ENCODE measurements at places on chromosomes 13 and 19.

GRCh38 chr19:45599286-45599685 lies 2.7 kb downstream of the GPR4 start:
- no peak for DNase-seq

DNA sequence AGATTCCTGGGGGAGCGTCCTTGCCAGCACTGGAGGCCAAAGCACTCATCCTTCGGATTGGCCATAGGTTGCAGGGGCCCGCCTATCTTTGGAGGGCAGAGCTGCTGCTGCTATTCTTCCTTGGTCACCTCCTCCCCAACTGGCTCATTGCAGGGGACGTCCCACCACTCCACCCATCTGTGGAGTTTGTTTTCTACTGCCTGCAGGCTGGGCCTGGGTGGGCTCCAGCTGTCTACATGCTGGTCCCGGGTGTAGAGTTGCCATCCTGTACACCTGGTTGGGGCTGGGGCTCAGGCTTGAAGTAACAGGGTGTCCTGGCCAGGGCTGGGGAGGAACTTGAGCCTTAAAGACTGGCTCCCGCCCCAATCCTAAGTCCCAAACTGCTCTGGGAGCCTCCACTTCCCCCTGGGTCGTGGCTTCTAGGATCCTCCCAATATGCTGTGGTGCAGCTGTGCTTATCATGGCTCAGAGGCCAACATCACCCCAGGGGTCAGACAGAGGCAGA lies 2.1 kb downstream of the RNF225 start:
- no peak for DNase-seq

DNA sequence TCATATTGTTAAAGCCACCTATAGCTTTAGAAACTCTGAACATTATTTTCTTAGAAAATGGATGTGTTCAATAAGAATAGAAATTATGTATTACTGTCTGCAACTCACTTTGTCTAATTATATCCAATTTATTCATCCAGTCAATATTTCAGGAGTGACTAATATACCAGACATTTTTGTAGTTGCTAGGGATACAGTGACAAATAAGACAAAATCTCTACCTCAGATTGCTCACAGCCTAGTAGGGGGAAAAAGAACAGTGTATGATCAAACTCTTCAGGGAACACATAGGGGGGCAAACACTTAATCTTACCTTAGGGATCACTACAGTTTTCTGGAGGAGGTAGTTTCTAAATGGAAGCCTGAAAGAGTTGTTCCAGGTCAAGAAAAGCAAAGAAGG lies 8.6 kb downstream of the BRCA2 start:
- no peak for DNase-seq

GRCh38 chr13:28410096-28410495 lies 84.8 kb downstream of the FLT1 start:
- DNase-seq = no peak

DNA sequence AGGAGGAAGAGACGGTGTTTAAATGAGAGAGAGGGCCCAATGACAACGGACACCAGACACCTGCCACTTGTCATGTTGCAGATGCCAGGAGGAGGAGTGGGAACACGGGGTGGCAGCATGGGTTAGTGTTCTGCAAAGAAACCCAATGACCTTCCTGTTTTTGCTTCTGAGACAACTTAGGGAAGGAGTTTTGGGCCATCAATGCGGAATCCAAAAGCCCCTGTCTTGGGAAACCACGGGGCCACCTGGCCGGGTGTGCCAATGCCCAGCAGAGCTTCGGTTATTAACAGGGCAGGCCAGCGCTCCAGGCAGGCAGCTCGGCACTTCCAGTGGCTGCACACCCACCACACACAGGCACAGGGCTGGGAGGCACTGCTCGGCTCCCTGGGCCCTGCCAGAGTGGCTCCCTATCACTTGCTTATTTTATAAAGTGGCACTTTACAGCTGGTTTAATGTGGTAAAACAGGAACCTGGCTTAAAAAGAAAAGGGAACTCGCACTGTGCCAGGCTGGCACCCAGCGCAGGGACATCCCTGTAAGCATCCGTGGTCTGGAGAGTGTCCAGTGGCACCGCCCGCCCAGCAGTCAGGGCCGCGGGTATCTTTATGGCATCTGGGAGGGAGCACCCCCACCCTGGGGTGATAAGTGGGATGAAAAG lies 19.1 kb downstream of the ELL start:
- no peak for DNase-seq

GRCh38 chr13:95456815-95457214 lies 95.7 kb upstream of the CLDN10 start:
- no peak for DNase-seq

DNA sequence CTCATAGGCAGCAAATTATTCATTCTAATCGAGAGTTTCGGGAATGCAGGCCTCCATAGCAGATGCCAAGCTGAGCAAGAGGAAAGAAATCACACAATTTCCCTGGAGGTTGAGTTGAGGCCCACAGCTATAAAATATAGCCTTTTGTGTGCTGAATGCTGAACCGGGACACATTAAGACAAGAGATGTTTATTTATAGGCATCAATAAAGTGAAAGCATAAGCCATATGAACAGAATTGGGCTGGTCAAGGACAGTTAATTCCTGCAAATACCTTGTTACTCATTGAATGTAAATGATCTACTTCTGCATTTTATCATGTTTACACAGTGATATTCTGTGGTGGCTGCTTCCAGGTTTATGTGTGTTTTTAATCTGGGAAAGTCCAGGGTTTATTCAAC lies 461.7 kb downstream of the KLF12 start:
- DNase-seq = no peak

DNA sequence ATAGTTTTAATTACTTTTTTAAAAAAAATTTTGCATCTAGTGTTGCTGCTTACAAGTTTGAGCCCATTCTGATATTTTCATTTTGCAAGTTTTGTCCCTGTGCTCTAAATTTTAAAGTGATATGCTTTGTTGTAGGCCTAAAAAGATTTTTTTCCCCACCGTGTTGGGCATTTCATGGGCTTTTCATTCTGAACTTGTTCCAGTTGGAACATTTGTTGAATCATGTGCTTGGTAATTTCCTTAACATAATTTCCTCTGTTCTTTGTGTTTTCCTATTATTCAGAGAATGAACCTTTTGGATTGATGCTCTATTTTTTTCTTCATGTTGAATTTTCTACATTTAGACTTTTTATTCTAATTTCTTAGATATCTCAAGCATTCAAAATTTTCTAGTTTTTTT lies 206.4 kb upstream of the SPRY2 start:
- DNase-seq = no peak

DNA sequence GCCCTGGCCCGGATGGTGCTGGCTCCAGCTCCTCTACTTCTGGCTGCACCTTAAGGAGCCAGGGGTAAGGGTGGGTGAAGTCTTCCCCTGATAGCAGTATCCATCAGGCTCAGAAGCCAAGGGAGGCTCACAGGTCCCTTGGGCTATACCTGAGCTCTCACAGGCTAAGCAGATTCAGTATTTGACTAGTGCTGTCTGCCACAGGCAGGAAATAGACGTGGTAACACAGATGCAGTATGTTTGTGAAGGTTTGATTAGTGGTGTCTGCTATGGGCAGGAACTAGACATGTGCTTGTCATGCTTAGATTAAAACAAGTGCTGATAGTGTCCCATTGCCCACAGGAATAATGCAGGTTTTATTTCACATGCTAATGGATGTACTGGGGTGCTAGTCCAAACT lies 4.0 kb downstream of the SYT5 start:
- no peak for DNase-seq

- DNase-seq = no peak
These were observed 73.2 kb upstream of the IPO5 start for GRCh38 chr13:97880311-97880675.

- no peak for DNase-seq
These were observed 2.0 kb downstream of the ZNF823 start for GRCh38 chr19:11736696-11737095.

DNA sequence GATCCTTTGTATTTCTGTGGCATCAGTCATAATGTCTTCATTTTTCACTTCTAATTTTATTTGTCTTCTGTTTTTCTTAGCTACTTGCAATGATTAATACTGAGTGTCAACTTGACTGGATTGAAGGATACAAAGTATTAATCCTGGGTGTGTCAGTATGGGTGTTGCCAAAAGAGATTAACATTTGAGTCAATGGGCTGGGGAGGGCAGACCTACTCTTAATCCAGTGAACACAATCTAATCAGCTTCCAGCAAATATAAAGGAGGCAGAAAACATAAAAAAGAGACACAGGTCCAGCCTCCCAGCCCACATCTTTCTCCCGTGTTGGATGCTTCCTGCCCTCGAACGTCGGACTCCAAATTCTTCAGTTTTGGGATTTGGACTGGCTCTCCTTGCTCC lies 640.9 kb upstream of the MIR17HG start:
- no peak for DNase-seq

GRCh38 chr19:56087647-56088496 lies 33.2 kb downstream of the ZNF787 start:
- DNase-seq = no peak

- DNase-seq = no peak
These were observed 1.4 kb downstream of the RAP2A start for GRCh38 chr13:97435323-97435722.

DNA sequence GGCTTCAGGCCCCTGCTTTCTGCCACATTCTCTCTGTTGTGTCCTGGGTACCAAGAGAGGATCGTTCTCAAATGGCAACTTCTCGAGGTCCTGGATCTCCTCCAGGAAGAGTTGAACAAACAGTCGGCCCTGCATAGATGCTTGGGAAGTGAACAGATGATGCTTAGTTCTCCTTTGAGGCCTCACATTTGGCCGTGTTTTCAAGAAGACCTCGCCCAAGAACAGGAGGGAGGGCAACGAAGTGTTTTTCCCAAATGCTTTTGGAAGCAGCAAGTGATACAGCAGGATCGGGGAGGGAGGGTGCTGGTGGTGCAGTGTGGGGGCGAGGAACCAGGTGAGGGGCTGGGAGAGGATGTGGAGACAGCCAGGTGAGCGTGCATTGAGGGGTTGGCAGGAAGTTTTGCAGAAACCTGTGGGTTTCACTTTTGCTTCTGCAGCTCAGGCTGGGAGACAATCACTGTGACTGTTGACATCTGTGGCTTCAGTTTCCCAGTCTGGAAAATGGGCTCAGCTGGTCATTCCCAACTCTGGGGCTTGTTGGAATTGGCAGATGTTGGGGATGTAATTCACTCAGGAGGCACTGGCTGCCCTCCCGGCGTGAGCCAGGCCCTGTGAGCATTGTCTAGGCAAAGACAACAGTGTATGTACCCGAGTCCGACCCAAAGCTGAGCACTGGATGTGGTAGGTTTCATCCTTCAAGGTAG lies 21.6 kb downstream of the MAST3 start:
- DNase-seq = no peak

- DNase-seq = no peak
These were observed 1276.5 kb upstream of the MIR17HG start for GRCh38 chr13:90070837-90071525.

GRCh38 chr19:14310055-14310454 lies 71.2 kb upstream of the ADGRE5 start:
- DNase-seq = no peak

DNA sequence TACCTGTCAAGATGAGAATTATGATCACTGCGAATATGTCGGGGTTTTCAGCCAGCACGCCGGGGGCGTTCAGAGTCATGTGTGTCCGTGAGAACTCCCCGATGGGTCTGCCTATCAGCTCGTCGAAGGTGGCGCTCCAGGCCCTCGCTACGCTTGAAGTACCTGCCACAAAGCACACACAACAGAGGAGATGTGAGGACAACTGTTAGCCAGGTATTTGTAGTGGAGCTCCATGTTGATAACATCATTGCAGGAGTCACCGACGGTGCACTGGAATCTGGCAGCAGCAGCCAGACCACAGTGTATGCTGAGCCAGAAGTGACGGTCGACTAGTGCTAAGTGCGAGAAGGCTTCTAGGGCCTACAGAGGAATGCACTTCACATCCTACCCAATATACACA lies 62.7 kb downstream of the SLC7A1 start:
- no peak for DNase-seq

DNA sequence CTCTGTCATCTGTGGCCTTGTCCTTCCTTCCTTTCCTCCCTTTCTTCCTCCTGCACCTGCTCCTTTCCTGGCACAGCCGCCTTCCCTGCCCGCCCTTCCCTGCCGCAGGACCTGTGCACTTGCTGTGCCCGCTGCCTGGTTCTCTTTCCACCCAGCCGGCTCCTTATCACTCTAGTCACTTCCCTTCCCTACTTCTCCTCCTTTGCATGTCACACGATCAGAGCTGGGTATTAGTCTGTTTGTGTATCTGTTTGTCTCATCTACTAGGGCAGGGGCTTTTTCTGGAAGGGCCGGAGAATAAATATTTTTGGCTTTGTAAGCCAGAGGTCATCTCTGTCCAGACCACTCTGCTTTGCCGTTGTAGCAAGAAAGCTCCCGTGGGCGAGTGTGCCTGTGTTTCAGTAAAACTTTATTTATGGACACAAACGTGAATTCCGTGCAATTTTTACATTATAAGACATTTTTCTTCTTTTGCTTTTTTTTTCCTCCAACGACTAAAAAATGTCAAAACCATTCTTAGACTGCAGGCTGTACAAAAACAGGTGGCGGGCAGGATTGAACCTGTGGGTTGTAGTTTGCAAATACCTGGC lies 6.1 kb downstream of the KDM4B start:
- no peak for DNase-seq

DNA sequence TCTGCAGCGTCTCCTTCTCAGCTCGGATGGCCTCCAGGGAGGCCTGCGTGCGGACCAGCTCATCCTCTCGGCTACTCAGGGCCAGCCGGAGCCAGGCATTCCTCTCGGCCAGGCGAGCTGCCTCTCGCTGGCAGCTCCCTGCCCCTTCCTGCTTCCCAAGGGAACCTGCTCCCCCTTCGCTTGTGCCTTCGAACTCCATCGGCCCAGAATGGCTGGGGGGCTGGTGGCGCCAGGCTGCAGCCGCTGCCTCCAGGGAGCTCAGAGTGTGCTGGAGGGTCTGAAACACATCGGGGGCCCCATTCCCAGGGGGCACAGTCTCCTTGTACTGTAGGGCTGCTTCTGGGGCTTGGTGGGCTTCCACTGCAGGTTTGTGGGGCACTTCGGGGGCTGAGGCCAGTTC lies 2.0 kb downstream of the USHBP1 start:
- no peak for DNase-seq

DNA sequence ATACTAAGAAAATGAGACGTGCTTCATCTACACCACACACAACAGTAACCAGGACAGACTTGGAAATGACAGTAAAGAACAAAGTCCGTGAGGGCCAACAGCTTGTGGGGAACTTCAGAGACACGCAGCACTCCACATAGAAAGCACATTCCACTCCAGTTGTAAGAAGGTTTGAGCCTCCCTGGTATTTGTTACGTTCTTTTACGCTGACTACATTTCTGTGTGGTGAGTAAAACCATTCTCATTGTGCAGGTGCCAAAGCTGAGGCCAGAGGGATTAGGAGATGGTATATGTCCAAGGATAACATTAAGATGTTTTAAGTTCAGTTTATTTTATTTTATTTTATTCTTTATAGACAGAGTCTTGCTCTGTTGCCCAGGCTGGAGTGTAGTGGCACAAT lies 1189.9 kb downstream of the UQCRFS1 start:
- DNase-seq = no peak

- no peak for DNase-seq
These were observed 259.9 kb downstream of the EFNB2 start for GRCh38 chr13:106275446-106276032.

DNA sequence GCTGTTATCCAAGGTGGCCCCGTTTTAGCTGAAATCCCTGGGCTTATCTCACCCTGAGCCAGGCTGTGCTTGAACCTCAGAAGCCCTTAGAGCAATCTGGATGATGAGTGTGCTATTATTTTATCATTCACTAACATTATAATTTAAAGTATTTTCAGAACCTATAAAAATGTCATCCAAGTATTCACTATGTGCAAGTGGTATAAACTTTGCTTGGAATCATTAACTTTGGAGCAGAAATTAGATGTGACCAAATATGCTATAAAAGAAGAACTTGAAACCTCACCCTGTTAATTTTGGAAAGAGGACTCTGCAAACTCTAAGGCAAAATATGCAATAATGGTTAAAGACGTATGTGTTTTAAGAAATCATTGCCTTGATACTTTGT lies 147.5 kb downstream of the USP12 start:
- no peak for DNase-seq

All from HFF-Myc (cell line).